Kidney epithelial cell (primary cell): ENCODE measurements at places on chromosomes 12 and 14.

- no peak for DNase-seq
These were observed 51.6 kb upstream of the PIWIL1 start for GRCh38 chr12:130286041-130286440.

GRCh38 chr12:81206429-81206828 is 128.6 kb downstream of the ACSS3 start:
- DNase-seq, result no peak

GRCh38 chr12:27274706-27275105 is 30.6 kb downstream of the STK38L start:
- no peak for DNase-seq

DNA sequence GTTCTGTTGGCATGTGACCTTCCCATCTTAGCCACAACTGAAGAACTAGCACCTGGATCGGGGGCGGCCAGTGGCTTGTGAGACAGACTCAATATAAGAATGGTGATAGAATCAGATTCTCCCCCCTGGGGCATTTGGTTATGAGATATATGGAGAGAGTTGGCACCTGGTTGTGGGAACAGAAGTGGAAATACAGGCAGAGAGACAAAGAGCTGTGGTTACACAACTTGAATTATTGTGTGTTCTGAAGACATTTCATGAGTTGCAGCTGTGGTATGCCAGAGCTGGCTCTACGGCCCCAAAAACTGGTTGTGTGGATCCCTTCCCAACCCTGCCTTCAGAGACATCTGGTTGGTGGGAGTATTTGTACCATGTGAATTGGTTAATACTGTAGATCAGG is 2.9 kb upstream of the MSRB3 start:
- no peak for DNase-seq

- no peak for DNase-seq
These were observed 864.7 kb downstream of the SLC6A15 start for GRCh38 chr12:84047881-84048280.

DNA sequence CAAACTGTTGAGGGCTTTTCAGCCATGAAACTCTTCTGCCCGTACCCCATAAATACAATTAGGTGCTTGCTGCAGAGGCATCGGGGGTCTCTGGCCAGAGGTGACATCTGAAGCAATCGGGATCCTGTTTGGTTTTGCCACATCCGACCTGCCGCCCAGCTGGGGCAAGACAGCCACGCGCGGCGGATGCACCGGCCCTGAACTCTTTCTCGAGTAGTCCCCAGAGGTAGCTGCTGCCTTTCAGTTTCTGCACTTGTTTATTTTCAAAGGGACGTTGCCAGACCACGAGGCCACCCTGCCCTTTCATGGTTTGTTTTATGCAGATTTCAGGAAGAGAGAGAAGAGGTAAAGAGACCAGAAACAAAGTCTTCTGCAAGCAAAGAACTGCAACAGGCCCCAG is 10.6 kb upstream of the MLXIP start:
- DNase-seq, result no peak

GRCh38 chr12:118144499-118144898 is 8.6 kb downstream of the PEBP1 start:
- DNase-seq, result no peak

- no peak for DNase-seq
These were observed 81.0 kb downstream of the PTPN21 start for GRCh38 chr14:88473791-88474190.

GRCh38 chr12:87981495-87981894 is 47.7 kb downstream of the C12orf50 start:
- DNase-seq, result no peak
